ENCODE measurements at places on chromosomes 2 and 18.

- DNase-seq, result no peak
Observed at GRCh38 chr2:175950512-175950911, 51.6 kb downstream of the LNPK start.

DNA sequence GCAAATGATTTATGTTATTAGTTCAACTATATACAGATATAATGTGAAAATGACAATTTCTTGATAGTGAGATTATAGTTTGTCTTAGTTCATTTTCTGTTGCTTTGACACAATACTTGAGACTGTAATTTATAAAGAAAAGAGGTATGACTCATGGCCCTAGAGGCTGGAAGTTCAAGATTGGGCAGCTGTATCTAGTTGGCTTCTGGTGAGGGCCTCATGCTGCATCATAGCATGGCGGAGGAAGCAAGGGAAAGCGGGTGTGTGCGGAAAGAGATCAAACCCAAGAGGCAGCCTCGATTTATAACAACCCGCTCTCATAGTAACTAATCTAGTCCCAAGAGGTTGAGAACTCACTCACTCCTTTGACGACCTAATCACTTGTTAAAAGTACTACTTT is 11.4 kb downstream of the PLEKHA3 start:
- DNase-seq, result no peak

DNA sequence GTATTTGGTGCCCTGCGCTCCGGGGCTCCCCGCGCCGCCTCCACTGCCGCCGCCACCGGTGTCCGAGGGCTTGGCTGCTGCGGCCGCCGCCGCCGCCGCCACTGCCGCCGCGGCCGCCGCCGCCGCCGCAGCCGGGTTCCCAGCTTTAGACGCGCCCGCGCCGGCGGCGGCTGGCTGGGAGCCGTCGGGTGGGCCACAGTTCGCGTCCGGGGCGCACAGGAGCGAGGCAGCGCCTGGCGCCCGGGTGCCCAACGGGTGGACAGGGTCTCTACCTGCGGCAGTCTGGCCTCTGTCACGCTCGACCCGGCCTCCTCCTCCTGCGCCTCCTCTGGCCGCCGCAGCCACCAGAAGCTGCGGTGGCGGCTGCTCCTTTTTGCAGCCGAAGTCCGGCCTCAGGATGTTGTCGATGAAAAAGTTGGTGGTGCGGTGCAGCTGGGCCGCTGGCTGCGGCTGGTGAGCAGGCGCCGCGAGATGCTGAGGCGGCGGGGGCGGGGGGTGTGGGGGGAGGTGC is 951 bp downstream of the EN1 start:
- no peak for DNase-seq

DNA sequence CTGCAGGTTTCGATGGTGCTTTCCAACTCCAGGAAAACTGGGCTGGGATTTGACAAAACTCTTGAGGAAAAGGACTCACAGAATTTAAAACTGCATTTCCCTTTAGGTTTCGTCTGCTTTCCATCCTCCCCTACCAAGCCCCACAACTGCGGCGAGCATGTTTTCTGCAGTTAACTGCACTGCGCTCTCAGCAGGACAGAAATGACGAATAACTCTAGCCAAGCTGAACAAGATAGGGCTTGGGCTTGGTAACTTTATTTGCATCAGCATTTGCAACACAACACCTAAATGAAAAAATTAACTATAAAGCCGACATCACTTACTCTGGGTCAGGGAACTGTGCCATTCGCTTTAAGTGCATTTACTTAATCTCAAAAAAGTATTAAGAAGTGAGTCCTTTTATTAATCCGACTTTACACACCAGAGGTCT is 669 bp upstream of the PIKFYVE start:
- no peak for DNase-seq

GRCh38 chr2:145623136-145623535 is 1103.2 kb upstream of the ZEB2 start:
- DNase-seq, result no peak

GRCh38 chr2:66495788-66496640 is 61.1 kb downstream of the MEIS1 start:
- DNase-seq, result peak; percentile 26

- no peak for DNase-seq
Observed at GRCh38 chr2:30149513-30149912, 2.7 kb downstream of the YPEL5 start.

GRCh38 chr2:203018181-203018580 is 3.5 kb downstream of the NBEAL1 start:
- DNase-seq, result peak; percentile 8

DNA sequence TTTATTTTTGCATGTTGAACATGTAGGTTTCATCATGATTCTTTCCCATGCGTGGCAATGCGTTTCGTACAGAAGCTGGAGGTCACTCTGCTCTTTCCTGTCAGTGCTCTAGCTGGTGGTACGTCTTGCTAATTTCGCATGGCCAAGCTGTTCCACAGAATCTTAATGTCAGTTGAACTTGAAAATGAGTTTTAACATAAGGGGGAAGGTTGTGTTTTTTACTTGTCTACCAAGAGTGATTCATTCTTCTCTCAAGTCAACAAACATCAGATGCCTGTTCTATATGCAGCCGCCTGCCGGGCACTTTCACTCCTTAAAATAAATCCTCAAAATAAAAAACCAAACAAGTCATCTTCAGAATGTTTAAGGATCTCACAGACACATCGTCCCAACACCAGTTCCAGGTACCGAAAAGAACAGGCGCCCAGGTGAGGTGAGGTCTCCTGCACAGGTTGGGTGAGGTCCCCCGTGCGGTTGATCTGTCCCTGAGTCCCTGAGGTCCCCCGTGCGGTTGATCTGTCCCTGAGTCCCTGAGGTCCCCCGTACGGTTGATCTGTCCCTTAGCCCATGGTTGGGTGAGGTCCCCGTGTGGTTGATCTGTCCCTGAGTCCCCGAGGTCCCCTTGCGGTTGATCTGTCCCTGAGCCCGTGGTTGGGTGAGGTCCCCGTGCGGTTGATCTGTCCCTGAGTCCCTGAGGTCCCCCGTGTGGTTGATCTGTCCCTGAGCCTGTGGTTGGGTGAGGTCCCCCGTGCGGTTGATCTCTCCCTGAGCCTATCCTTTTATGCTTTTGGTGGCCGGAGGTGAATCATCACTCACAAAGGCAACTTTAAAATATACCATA is 57.0 kb upstream of the KCNG2 start:
- no peak for DNase-seq

DNA sequence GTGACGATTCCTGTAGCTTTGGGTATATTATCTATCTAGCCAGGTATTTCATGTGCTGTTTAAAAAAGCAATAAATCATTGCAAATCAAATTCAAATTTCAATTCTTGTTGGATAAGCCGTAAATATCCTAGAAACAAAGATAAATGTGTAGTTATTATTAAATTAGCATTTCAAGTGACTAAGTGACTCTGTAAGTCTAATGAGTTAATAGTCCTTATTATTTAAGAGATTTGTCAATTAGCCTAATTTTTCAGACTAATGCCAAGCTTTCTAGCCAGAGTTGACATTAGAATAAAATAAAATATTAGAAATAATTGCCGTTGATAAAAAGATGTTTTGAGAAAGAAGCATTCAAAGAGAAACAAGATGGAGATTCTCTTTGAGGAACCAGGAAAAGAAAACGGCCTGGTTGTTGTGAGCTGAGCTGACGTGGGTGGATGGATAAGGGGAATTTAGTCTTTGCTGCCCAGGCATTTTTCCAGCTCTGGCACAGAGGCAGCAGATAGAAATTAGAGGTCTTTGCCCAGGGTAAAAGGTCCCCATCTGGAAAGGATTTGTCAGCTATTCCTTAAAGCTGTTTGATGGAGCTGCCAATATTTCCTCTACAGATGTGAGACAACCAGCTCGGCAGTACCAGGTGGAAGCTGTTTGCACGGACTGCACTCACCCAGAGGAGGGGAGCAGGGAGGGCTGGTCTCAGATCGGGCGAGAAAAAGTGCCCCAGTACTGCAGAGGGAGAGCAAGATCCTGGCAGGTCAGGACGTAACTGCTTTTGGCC is 117.3 kb upstream of the SEC11C start:
- DNase-seq, result peak; percentile 83

GRCh38 chr2:212193056-212193455 is 345.5 kb downstream of the ERBB4 start:
- DNase-seq, result no peak

- DNase-seq, result no peak
Observed at GRCh38 chr2:239731998-239732665, 293.0 kb downstream of the NDUFA10 start.

- DNase-seq, result no peak
Observed at GRCh38 chr2:168726375-168726774, 76.1 kb upstream of the NOSTRIN start.

GRCh38 chr2:46847185-46847710 is 68.4 kb downstream of the MCFD2 start:
- peak; percentile 96 for DNase-seq

DNA sequence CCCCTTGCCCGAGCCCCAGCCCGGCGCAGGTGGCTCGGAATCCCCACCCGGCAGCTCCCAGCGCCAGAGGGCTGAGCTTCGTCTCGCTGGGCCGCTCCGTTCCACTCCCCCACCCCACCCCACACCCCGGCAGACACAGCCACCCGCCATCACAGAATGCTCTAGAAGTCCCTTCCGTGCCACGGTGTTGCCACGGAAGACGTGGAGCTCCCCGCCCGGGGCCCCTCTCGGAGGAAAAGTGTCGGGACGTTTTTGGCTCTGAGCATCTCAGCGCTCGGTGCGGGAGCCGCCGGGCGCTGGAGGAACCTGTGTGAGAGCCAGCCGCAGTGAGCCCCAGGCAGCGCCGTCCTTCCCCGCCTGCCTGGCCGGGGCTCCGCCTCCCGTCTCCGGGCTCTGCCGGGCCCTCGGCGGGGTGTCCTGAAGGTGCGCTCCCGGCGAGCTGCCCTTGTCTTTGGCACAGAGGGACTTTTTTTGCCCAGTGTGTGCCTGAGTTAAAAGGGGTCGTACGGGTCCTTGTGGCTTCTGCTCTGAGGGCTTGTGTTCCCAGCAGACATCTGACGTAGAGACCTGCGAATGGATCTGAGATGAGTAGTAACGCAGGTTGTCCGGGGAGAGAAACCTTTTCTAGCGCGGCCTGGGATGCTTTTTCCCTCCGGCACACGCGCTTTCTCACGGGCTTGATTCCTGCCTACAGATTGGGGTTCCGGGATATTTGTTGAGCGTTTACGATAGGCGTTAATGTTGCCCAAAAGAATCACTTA is 1.8 kb downstream of the ZCCHC2 start:
- no peak for DNase-seq

DNA sequence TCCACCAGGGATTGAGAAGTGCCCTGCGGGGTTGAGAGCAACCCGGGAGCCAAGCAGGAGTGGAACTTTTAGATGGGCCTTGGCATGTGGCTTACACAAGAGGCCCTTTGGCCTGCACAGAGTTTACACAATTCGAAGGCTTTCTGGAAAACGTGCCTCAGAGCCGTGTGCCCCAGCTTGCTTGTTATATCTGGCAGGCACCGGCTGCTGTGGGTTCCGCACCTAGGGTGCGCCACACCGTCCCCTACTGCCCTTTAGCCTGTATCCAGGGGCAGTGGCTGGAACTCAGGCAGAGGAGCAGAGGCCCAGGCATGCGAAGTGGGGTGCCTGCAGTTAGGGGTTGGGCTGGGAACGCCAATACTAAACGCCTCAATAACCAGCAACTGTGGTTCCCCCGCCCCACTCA is 32.9 kb upstream of the EDAR start:
- no peak for DNase-seq

DNA sequence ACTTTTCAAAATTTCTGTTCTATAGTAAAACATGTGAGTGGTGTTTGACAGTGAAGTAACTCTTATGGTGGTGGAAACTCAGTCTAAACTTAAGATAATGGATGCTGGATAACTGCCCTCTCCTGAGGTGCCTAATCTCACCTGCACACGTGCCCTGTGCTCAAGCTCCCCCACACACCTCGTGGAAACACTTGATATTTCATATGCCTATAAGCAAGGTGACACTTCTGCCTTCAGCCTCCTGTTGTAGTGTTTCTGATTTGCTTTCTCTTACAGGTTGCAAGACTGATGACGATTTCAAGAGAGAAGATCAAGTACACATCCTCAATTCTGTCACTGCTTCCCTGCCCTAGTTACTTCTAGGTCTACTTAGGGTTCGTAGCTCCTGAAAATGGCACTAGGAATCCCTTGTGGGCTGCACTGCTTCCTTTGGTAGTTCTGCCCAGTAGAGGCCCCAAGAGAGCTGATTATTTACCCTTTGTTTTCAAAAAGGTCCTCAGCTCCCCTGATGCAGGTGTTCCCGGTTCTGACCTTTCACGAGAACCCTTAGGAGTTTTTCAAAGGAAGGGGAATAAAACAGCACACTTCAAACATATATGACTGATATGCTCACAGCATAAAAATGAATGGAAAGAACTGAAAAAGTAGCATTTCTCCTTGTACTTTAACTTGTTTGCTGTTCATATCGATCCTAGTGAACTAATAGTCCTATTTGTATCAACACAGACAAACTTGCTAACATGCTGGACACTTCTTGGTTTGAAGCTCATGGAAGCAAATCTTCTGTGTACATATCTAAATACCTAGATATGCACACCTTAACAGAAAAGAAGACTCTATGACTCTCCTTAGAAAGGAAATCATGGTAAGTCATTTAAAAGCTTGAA is 6.7 kb downstream of the CAVIN2 start:
- DNase-seq, result no peak
